ENCODE measurements at places on chromosomes 7 and 10.

GRCh38 chr10:6788231-6788630, 208.2 kb upstream of the PRKCQ start:
- no peak for DNase-seq

- peak; percentile 59 for DNase-seq
These were observed 25.2 kb downstream of the SMNDC1 start for GRCh38 chr10:110279407-110279986.

DNA sequence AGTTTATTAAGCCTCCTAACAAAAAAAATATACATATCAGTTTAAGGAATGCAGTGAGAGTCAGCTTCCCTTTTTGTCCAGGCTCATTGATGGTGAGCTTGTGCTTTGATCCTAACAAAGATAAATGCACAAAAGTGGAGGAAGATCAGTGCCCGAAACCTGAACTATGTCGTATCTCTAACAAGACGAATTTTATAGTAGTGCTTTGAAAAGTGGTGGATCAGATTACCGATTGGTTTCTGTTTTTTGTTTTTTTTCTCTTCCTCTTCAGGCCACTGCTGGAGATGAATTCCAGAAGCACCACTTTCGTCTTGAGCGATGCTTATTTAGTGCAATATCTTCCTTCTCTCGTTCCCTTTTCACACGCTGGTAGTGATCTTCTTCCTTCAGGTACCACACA, 72.8 kb downstream of the RHOBTB1 start:
- no peak for DNase-seq

DNA sequence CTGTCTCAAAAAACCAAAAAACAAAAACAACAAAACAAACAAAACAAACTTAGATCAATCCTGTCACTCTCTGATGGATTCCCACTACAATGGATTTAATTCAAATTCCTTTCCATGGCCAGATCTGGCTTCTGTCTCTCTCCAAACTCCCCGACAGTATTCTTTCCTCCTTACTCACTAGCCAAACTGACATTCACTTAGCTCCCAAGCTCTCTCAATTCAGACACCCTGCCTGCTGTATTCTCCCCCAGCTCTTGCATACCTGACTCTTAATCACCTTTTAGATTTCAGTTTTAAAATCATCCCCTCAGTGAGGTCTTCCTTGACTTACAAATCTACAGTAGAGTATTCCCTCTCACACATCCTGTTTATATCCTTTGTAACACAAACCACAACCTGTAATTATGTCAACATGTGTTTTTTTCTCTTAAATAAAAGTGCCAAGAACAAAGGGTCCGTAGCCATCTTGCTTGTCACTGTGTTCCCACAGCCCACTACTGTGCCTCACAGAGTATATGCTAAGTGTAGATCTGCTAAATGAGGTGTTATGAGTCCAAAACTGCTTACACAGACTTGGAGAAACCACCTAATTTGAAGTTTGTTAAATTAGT, 14.4 kb downstream of the HERPUD2 start:
- DNase-seq = no peak

GRCh38 chr7:5495581-5496375, 72.1 kb upstream of the TNRC18 start:
- no peak for DNase-seq

DNA sequence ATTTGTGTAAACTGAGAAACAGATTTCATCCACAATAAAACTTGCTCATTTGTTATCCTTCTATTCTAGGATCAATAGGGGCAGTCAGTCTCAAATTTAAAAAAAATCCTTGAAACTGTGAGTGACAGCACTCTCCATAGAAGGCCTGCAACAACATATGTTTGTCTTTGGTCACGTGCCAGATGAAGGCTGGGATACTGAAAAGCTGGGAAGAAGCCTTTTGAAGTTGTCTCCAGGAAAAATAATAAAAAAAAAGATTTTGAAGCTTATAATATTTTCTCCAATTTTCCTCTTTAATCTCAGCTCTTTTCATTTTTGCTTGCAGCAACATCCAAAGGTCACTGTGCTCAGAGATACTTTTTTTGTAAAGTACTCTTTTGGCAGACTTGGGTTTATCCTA, 128.6 kb upstream of the SLC26A5 start:
- DNase-seq = no peak

DNA sequence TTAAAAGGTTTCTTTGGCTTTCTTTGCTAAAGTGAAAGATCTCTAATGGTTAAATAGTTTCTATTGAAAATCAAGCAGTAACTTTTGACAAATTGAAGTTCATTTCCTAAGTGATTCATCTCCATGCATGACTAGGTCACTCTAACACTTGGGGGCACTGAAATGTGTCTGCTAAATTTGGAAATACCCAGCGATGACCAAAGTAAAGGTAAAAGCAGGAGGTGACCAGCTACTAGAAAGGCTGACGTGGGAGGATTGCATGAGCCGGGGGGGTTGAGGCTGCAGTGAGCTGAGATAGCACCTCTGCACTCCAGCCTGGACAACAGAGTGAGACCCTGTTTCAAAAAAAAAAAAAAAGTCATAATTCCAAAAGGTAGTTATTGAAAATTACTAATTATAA, 111.8 kb upstream of the GPR141 start:
- DNase-seq = no peak

DNA sequence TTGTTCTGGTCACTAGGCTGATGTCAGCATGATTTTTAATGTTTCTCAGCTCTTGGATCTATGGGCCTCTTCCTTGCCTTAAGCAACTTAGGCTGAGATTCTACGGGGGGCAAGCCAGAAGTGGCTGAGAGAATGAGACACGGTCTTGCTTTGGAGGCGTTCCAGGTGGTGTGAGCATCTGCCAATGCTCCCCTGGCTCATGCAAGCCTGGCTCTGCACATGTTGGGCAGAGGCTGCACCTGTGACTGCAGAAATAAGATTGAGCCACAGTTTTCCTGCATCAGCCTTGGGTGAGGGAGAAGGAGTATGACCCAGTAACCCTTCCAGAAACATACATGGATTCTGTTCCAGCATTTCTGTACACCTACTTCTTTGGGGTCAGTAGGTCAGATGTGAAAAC, 41.9 kb downstream of the C10orf120 start:
- no peak for DNase-seq

GRCh38 chr7:51242881-51243518, 73.6 kb downstream of the COBL start:
- DNase-seq = no peak

DNA sequence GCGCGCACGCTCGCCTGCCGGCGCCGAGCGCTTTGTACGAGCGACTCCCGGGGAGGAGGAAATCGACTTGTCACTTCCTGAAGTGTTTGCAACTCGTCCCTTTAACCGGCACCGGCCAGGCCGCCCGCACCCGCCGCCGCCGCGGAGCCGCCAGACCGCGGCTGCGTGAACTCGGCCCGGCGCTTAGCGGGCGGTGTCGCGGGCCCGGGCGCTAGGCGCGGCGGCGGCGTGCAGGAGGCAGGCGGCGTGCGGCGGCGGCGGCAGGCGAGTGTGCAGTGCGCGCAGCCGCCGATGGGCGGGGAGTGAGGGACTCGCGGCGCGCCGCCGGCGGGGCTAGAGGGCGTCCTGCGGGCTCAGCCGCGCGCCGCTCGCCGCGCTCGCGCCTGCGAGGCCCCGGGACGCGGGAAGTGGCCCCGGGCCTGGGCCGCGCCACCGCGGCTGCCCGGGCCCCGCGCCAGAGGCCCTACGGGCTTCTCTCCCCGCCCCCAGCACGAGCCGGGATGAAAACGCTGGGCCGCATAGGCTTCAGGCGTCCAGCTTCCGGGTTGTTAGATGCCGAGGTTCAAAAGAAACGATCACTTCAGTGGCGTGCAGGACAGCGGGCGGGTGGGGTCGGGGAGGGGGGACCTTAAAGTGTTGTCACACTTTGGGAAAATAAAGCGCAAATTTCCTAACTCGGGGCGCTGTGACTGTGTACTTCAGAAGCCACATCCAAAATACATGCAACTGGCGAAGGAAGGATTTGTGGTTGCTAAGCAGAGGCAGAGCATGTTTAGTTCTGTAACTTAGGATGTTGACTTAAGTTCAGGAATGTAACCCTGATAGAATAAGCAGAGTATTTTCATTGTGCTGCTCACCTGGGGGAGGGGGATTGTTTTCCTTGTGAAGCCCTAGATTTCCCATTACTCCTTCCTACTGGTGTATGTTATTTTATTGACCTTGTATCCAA, at the start of gene FAM53B:
FAM53B (minus strand) TSS at position 277 of the 949 bp plus-strand sequence. CDS start 37,665 bp downstream, outside the sequence.
- DNase-seq = peak; percentile 79

DNA sequence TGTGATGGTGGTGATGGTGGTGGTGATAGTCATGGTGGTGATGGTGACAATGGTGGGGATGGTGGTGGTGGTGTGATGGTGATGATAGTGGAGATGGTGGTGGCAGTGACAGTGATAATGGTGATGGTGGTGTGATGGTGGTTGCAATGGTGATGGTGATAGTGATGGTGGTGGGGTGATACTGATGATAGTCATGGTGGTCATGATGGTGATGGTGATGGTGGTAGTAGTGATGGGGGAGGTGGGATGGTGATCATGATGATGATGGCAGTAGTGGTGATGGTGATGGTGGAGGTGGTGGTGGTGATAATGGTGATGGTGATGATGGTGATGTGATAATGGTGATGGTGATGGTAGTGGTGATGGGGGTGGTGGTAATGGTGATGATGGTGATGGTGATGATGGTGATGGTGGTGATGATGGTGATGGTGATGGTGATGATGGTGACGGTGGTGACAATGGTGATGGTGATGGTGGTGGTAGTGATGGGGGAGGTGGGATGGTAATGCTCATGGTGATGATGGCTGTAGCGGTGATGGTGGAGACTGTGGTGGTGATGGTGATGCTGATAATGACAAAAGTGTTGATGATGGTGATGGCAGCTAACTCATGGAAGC, 4.7 kb upstream of the PWWP2B start:
- DNase-seq = no peak

GRCh38 chr7:121595758-121596696, 199.9 kb upstream of the FAM3C start:
- no peak for DNase-seq

DNA sequence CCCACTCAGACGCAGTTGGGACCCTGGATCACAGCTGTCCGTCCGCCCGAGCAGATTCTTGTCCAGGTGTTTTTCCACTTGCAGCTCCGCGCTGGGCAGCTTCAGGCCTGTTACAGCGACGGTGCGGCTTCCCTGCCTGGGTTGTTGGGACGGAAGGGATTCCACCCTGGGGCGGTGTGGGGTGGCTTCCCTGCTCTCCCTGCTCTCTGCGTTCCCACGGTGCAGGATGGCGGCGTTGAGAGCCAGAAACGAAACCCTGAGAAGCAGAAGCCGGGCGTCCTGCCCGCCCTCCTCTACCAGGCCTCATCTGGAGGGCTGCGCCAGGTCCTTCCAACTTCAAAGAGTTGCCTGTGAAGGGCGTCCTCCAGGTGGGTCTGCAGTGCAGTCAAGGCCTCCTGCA, 194.4 kb downstream of the ADARB2 start:
- DNase-seq = no peak

DNA sequence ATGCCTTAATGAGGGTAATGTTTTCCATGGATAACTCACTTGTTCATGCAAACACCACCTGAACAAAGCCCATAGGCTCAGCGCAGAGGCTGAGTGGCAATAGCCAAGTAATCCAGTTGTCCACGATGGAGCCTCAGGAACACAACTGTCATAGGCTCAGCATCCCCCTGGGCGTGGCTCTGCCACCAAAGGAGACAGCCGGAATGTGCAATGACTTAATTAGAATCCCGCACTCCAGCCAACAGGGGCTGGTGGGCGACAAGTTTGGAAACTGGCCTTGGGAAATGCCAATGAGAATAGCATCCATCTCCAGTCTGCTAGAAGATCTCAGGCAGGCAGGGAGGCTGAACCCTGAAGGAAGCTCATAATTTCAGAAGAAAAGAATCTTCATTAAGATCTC, 411.7 kb upstream of the NRP1 start:
- DNase-seq = no peak

GRCh38 chr7:33039257-33039902, 23.2 kb downstream of the NT5C3A start:
- DNase-seq = no peak

DNA sequence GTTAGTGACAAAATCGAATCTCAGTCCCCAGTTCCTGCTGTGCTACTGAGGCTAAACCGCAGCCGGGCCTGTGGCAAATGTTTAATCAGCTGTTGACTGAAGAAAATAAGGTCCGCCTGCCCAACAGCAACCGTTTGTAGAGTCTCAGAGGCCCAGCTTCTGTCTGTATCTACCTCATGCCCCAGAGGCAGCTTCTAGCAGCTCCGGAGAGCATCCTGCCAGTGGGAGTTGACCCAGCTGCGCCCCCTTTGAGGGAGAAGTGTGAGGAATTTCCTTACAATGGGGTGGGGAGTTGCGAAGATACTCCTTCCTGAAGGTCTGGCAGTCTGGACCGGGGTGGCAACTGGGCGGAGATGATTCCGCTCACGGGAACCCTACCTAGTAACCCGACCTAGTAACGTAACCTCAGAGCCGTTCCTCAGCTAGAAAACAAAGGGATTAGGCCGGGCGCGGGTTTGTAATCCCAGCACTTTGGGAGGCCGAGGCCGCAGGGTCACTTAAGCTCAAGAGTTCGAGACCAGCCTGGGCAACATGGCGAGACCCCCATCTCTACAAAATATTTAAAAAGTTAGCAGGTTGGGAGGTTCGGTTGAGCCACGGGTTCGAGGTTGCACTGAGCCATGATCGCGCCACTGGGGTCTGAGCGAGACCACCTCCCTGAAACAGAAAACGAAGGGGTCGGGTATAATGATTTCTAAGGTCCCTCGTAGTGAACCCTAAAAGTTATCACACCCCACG, 846 bp upstream of the ZNF775 start:
- peak; percentile 55 for DNase-seq

DNA sequence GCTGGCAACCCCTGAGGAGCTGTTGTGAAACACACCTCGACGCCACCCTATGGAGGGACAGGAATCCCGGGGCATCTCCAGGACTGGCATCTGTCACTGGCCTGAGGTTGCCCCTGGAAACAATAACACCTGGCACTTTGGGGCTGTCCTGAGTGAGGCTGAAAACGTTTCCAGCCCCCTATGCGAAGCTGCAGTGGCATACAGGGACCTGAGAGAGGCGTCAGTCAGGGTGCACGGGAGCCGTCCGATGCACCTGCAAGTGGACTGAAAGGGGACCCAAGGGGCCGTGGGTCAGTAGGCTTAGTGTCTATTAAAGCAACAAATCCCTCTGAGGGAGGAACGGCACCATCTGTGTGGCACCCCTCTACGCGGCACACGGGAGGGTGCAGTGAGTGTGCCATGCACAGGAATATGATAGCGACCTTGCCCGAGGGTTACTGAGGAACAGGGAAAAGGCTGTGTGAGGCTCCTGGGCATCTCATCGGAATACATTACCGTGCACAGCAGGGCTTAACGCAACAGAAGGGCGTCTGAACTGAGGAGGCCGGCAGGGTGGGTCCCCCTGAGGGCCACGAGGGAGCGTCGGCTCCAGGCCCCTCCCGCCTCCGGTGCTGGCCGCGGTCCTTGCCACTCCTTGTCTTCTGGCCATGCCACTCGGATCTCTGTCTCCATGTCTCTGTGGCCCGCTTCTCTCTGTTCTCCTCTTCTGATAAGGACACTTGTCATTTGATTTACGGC, 50.4 kb downstream of the FOXL3 start:
- no peak for DNase-seq

All from activated CD4-positive, alpha-beta T cell treated with anti-CD3 and anti-CD28 coated beads, Interleukin-2, amount 10 ng/mL, durations not matched to agents 7 days and 5 days (primary cell).